ENCODE measurements at places on chromosomes 12 and 14. TPM values are rescaled to one million over a fixed set of nuclear protein-coding genes. Genes with fewer than 3 reads are reported as not detected.

GRCh38 chr12:132074216-132074615 lies 69.9 kb downstream of the DDX51 start:
- DNase-seq: no peak

GRCh38 chr14:67539116-67539515 lies 6.0 kb downstream of the PLEKHH1 start:
- no peak for DNase-seq

DNA sequence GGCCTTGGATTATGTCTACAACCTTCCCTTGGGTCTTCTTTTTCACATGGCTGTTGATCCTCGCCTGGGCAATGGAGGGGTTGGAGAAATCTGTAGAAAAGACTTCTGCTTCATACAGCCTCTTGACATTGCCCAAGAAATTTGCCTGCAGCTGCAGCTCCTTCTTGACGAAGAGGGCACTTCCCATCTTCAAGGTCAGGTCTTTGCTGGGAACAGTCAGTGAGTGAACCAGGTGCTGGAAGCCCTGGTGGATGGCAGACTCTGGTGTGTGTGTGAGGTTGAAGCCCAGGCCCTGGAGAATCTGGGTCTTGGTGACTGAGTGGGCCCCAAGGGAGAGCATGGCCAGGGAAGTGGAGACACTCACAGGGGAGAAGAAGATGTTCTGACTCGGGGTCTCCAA lies 6.7 kb downstream of the SERPINA9 start:
- DNase-seq: no peak

GRCh38 chr14:46322076-46322475 lies 329.5 kb downstream of the RPL10L start:
- DNase-seq: no peak

GRCh38 chr14:21070083-21070609 lies at the start of gene ARHGEF40:
Gene ARHGEF40, plus strand, starts transcription at chr14:21070304. Its CDS starts 93 bp downstream, at chr14:21070397.
- DNase-seq: peak; percentile 68

DNA sequence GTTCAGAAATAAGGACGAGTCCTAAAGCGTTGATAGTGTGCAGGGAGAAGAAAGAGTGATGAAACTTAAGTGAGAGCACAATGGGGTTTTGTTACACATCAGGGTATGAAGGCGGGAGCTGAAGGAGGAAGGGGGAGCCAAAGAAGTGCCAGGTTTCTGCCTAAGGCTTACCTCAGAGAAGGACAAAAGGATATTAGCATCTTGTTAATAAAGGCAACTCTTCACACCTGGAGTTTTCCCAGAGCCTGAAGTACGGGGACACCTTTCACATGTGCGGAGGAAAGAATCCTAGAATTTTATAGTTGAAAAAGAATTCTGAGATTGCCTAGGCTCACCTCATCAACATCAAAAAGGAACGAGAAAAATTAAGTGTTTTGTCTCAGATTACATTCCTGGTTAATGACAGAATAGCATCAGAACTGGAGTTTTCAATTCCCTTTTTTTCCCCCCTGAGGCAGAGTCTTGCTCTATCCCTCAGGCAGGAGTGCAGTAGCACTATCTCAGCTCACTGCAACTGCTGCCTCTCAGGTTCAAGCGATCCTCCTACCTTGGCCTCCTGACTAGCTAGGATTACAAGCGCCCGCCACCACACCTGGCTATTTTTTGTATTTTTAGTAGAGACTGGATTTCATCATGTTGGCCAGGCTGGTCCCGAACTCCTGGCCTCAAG lies 2.2 kb upstream of the SAV1 start:
- no peak for DNase-seq

DNA sequence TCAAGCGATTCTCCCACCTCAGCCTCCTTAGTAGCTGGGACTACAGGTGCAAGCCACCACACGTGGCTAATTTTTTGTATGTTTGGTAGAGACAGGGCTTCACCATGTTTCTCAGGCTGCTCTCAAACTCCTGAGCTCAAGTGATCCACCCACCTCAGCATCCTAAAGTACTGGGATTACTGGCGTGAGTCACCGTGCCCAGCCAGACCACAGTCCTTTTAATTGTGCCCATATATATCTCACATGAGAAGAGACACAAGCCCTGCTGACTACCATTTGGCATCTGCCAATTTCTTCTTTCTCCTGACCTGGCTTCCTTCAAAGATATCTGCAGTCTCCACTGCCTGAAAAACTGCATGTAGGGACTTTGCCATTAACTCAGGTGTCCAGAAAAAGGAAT lies 142.5 kb downstream of the DPY19L2 start:
- DNase-seq: no peak

DNA sequence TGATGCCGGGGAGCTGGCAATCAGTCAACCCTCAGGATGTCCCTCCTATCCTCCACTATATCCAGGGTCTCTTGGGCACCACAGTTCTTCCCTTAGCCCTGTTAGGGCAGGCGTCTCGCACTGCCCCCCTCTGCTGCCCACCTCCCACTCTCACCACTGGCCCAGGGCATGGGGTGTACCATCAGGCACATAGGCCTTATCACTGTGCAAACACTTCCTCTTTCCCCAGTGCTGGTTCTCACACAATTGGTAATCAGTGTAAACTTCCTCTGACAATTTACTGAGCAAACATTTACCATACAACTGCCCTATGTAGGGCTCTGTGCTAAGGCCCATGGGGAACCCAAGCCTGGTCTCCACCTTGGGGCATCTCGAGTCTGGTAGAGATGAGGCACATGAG lies 20.1 kb upstream of the TMED10 start:
- DNase-seq: no peak

GRCh38 chr14:30872602-30873001 lies 1.8 kb upstream of the COCH start:
- DNase-seq: no peak

DNA sequence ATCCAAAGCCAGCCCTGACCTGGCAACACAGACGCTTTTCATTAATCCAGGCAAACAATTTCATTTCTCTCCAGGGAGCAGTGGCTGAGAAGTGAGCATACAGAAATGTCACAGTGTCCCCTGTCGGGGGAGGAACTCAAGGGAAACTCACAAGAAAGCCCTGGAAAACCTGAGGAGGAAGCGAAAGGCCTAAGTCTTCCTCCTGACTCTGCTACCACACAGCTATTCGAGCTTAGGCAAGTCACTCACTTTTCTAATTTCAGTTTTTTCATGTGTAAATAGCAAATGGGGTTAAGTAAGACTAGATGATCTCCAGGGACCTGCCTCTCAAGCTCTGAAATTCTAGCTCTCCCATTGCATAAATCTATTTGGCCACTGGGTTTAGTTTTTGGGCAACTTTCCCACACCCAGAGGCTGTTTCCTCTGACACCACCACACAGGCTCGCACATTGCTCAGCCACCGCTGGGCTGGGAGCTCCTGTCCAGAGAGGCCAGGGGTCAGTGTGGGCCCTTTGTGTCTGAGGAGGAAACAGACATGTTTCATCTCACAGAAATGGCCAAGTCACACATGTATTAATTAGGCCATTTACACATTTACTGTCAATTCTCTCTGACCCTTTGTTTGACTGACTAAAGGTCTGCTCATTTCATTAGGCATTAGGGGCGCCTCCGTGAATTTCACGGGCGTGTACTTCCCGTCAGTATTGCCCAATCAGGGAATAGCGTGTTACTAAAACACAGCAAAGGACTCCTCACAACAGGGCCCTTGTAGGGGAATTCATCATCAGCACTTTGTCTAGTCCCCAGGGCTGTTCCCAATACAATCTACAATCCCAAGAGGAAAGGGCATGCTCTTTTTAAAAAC lies 9.8 kb upstream of the PNMA1 start:
- no peak for DNase-seq

- DNase-seq: no peak
Measured at GRCh38 chr12:3542911-3543310, 51.9 kb downstream of the PRMT8 start.

DNA sequence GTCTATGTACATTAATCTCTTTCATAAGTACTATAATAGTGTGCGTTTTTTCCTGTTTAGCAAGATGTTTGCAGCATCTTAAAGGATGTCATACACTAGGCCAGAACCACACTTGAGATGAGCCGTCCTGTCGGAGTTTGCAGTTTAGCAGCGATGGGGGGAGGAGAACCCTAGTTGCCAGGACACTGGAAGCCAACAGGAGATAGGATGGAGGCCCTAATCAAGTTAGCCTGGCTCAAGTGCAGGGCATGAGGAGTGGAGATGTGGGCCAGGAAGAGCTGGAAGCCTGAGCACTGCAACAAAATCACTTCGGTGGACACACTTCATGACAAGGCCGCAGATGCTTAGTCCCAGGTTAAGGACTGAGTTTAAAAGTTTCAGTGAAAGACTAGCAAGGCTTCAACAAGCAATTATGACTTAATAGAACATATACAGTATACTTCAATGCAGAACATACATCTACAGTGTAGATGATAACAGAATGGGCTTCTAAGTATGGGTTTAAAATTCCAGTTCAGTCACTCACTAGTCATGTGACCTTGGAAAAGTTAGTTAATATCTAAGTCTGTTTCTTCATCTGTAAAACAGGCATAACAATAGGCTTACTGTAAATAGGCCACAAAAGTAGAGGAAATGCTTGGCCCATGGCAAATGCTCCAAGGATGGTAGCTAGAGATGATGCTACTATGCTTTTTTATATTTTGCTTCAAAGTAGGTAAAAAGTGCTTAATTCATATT lies 77.1 kb downstream of the PTPN21 start:
- no peak for DNase-seq

DNA sequence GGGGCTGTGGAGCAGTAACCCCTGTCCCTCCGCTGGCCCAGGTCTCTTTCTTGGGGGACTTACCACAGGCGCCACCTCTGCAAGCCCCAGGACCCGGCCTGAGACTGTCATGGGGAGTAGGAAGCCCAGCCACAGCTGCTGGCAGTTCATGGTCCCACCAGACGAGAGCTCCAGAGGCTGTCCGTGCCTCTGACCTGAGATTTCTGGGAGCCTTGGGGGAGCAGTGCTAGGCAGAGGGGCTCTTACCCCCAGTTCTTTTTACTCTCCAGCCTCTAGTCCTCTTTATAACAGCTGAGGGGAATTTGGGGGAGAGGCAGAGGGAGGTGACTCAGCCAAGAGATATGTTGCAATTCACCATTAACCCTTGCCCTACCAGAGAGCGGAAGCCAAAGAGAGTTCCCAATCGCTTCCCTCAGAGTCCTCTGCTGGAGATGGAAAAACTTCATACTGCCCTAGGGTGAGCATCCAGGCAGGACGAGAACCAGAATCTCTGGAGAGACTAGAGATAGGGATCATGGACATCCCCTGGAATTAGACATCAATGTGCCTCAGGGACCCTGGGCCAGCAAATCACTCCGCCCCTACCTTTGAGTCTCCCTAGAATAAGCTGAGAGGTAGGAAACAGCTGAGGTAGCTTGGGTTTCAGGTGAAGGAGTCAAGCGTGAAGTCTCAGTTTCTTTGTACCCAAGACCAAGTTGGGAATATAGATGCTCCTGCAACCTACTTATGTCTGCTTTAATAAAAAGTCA lies at the start of gene MMP19:
MMP19 (minus strand) TSS at position 256 of the 749 bp plus-strand sequence; CDS start at position 150, 106 bp downstream.
- no peak for DNase-seq

- DNase-seq: no peak
Measured at GRCh38 chr12:106135075-106135474, 3.7 kb downstream of the NUAK1 start.

- no peak for DNase-seq
Measured at GRCh38 chr12:127479256-127479655, 787.7 kb upstream of the TMEM132C start.

- no peak for DNase-seq
Measured at GRCh38 chr14:55005071-55005470, 21.8 kb downstream of the WDHD1 start.

GRCh38 chr12:96047229-96048211 lies 12.1 kb upstream of the LTA4H start:
- no peak for DNase-seq

DNA sequence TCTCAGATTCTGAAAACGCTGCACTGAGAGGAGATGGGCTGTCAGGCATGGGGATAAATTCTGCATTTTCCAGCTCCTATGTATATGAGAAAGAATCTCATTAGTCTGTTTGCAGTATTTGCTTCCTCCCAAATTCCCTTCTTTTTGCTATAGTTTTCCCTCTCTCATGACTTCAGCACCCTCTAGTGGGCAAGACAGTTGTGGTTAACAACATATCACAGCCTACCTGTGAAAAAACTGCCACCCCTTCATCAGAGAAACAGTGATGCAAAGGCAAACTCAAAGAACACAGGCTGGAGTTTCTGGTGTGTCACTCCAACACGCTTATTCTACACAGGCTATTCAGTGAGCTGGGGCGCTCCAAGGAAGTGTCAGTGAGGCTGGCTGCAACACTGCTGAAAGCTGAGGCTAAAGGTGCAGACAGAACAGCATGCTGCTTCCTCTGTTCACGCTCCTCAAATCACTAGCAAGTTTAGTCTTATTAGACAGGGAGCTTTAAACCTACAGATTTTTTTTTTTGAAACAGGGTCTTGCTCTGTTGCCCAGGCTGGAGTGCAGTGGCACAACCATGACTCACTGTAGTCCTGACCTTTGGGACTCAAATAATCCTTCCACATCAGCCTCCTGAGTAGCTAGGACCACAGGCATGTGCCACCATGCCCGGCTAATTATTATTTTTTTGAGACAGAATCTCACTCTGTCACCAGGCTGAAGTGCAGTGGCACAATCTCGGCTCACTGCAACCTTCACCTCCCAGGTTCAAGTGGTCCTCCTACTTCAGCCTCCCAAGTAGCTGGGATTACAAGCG lies 19.3 kb downstream of the ZC2HC1C start:
- peak; percentile 22 for DNase-seq

DNA sequence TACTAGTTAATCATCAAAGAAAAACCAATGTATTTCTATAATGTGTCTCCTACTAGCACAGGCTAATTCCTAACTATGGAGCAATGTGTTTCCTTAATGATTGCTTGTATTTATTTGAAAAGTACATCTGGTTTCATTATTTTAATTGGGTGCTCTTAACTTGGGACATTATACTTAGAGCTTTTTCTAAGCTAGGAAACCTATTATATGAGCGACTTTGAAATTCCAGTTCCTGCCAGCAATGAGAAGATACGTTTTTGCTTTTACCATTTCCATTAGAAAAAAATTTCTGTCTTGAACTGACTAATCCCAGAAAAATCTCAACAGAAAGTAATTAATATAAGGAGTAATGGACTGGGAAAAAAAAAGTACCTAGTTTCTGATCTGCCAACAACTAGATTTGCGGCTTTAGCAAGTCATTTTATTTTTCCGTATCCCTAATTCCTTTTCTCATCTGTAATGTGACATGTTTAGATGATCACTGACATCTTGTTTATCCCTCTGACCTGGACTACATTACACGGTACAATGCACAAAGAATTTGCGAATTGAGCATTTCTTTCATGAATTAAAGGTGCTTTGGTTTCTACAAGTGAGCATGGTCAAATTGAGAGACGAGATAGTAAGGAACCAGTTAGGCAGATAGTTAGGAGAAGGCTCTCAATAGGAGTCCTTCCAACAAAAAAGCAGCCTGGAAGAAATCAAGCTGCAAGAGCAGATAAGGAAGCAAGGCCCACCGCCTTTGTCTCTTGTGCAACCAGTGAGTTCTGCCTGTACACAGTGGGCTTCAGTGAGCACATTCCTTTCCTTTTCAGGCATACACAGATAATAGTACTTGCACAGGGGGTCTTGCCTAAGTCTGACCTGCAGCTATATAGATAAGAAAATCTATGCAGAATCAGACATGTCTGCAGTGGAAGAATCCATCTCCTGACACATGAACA lies 1765.0 kb upstream of the FLRT2 start:
- no peak for DNase-seq

The DIABLO gene
- total RNA-seq: 68.7 TPM

The MGP gene
- not detected for total RNA-seq

The CEBPE gene
- total RNA-seq: not detected

The RPL36AL gene
- 94.2 TPM for total RNA-seq

The C3AR1 gene
- not detected for total RNA-seq

The RD3L gene
- total RNA-seq: not detected

The SLC17A8 gene
- total RNA-seq: 0.25 TPM

The SMCO2 gene
- total RNA-seq: not detected

The TTC8 gene
- total RNA-seq: 7.6 TPM

The KRT8 gene
- 14.0 TPM for total RNA-seq

The TTC6 gene
- 0.44 TPM for total RNA-seq

The LYSET gene
- 15.9 TPM for total RNA-seq

The HRK gene
- 2.4 TPM for total RNA-seq
